ENCODE measurements at places on chromosomes 13 and 19. TPM values are rescaled to one million over a fixed set of nuclear protein-coding genes. Genes with fewer than 3 reads are reported as not detected.
A peak's percentile ranks its signal among the peaks of the same experiment; 100 is the strongest.

DNA sequence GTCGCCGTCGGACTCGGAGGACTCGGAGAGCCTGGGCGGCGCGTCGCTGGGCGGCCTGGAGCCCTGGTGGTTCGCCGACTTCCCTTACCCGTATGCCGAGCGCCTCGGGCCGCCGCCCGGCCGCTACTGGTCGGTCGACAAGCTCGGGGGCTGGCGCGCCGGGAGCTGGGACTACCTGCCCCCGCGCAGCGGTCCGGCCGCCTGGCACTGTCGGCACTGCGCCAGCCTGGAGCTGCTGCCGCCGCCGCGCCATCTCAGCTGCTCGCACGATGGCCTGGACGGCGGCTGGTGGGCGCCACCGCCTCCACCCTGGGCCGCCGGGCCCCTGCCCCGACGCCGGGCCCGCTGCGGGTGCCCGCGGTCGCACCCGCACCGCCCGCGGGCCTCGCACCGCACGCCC is 2.5 kb upstream of the GRWD1 start:
- peak; percentile 64 for DNase-seq

DNA sequence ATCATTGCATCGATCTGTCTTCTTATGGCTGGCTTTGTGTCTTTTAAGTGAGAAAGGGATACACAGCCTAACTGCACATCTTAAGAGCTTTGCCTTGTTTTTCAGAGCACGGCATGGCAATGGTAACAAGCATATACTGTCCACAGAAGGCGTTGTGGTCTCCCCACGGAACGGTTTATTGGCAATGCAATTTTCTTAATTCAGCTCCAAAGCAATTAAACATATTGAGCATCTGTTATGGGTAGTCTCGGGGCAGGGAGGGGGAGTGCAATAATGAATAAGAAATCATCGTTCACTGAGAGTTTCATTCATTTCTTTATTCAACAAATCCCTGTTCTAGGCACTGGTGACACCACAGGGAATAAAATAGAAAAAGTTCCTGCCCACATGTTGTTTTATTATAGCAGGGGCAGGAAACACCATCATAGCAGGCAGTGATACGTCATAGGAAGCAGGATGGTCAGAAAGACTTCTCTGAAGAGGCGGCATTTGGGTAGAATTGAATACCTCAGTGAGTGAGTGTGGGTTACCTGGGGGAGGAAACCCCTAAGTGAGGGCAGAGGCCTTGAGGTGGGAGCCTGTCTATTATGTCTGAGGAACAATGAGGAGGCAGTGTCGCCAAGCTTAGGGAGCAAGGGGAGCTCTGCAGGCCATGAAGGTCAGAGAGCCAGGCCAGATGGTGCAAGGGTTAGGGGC is 185.7 kb upstream of the KL start:
- no peak for DNase-seq

GRCh38 chr19:3692141-3693024 is 7.9 kb downstream of the PIP5K1C start:
- peak; percentile 93 for DNase-seq

Gene GSX1
- not detected for total RNA-seq

Gene APOE
- total RNA-seq, result 994 TPM

DNA sequence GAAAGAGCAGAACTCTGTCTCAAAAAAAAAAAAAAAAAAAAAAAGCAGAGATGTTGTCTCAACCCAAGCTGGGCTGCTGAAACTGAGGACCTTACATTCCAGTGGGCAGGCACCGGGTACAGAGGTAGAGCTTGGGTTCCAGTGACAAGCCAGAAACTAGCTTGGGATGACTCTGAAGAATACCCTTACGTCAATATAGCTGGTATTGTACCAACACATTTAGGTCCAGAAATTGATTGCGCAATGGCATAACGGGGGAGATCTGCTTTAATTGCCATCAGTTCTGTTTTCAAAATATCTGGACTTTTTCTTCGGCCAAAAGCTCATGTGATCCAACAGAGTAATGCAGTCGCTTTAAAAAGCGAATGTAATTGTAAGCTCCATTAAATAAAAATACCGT is 103.1 kb upstream of the UBL3 start:
- no peak for DNase-seq

DNA sequence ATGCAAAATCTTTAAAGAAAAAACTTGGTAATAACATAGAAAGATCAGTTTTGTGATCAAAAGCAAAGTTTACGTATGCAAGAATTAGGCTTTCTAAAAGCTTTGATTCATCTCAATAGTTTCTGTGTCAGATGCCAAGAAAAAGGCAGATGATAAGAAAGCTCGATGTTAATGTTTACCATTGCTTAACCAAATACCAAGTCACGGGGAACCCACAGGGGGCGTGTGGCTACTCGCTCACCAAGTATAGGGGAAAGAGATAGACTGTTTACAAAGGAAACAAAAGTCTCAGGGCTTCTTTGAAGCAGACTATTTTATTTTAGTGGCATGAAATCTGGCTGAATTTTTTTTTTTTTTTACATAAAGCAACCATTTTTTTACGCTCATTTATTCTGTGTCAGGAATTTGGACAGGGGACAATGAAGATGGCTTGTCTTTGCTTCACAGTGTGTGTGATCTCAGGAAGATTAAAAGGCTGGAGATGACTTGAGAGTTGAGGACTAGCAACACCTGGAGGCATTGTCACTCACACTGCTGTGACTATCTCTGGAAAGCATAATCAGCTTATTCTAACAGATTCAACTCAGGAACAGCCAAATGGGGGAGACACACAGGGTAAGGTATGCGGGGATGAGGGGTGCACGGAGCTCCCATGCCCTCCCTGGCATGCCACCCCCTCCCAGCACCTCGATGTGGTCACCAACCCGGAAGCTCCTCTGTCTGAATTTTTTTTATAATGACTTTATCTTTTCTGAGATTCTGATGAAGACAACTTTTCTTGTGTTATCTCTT is 24.9 kb downstream of the RCBTB1 start:
- peak; percentile 50 for DNase-seq

DNA sequence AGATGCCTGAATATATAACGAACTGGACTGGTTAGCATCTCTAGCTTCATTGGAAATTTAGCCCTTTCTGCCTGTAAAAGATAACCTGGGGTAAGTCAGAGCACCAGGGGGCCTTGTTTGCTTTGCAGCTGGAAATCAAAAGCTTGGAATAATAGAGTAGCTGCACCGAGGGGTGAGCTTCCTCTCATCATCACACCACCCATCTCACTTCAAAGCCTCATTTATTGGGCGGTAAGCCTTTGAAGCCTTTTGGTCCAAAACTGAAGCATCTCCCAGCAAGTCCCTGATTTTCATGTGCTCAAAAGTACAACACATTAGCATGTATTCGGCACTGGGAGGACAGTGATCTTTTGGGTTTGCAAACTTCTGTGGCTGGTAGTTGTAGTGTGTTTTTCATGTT is 405.1 kb downstream of the FOXO1 start:
- DNase-seq, result no peak

DNA sequence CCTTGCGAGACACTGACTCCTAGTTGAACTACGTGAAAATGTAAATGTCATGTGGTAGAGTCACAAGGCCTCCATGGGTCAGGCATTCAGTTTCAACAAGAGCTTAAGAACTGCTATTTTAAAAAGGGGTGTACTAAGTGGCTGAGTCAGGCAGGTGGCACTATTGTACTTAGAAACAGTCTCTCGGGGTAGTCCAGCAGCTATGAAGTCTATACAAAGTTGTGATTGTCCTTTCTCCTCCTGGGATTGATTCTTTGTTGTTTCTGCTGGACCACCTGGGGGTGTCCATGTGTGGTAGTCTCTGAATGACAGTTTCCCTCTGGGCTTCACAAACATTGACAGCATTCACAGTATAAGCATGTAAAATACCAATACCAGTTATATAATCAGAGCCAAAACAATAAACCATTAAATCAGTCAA is 33.0 kb downstream of the UGGT2 start:
- peak; percentile 52 for DNase-seq

DNA sequence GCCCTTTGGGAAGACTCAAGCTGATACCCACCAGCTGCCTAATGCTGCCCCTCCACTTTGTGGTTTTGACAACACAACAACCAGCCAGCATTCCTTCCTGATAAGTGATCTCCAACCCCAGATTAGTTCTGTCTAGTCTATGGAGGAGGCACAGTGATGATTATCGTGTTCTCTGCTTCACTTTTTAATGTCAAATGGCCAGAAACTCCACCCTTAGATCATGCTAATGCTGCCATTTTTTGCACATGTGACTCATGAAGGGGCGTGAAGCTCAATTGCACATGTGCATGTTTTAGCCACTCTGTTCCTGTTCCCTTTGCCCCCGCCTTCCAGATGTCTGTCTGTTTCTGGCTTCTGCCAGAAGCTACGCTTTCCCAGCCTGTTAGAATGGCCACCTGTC is 199.8 kb downstream of the COG6 start:
- no peak for DNase-seq

DNA sequence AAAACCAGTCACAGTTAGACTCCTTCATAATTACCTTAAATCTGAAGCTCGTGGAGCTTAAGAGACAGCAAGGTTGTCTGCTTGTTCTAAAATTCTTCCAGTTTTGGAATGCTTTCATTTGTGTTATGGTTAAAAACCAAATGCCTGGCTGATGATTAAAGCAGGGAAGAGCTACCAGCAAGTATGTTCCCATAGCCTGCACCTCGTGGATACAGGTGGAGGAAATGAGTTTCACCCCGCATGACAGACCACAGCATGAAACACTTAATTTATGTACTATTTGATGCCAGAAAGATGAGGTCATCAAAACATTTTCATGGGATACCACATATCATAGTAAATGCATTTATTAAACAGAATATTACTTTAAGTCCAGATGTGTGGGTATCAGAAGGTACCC is 416 bp upstream of the DOCK9 start:
- DNase-seq, result no peak

DNA sequence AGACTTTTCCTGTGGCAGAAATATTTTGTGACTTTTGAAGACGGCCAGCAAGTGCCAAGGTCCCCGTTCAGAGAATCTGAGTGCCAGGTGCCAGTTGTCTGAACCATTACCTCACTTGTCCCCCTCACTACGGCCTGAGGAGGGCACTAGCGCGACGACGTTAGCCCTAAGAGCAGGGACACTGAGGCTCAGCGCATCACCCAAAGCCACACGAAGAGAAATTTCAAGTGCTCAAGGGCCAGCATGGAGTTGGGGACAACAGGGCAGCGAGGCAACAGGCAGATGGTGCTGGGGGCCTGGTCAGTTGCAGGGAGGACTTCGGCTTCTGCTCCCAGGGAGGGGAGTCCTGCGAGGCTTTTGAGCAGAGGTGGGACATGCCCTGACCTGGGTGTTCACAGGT is 9.5 kb upstream of the TYK2 start:
- peak; percentile 75 for DNase-seq

Gene ADGRE2
- not detected for total RNA-seq

Gene ADPRHL1
- 0.89 TPM for total RNA-seq

Gene C19orf67
- 0.94 TPM for total RNA-seq

Data from H7 (cell line).